ENCODE measurements at places on chromosomes 6 and 20.

- DNase-seq = peak; percentile 16
Observed at GRCh38 chr6:23735151-23735550, 390.9 kb upstream of the NRSN1 start.

GRCh38 chr20:16808796-16809195, 60.6 kb downstream of the OTOR start:
- DNase-seq = no peak

DNA sequence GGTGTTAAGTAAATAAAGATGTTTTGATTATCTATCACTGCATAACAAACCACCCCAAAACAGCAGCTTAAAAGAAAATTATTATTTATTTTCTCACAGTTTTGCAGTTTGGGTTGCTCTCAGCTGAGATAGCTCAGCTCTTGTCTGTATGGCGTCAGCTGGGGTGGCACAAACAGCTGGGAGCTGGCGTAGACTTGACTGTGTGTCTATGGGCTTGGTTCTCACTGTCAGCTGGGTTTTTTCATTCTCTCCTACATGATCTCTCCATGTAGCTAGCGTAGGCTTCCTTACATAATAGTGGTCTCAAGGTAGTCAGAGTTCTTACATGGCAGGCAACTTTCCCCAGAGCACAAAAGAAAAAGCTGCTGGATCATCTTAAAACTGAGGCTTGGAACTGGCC, 6.5 kb upstream of the TMEM74B start:
- DNase-seq = no peak

GRCh38 chr6:137641474-137642077, 147.4 kb upstream of the OLIG3 start:
- no peak for DNase-seq

DNA sequence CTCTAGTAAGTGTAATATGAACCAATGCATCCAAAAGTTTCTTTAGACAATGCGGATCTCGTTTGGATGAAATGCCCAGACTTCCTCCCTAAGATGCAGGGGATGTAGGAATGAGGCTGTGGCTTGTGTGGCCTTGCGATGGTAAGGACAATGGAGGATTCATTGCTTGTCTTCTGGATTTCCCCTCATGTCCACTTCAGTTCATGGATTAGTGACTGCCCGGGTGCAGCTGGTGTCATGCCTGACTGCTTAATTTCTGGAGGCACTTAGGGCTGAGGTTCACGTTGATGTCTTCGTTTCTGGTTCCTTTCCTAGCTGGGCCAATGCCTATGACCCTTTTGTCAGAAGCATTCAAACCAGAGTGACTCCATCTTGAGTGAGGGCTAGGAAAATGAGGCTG, 93.8 kb downstream of the SCP2D1 start:
- no peak for DNase-seq

DNA sequence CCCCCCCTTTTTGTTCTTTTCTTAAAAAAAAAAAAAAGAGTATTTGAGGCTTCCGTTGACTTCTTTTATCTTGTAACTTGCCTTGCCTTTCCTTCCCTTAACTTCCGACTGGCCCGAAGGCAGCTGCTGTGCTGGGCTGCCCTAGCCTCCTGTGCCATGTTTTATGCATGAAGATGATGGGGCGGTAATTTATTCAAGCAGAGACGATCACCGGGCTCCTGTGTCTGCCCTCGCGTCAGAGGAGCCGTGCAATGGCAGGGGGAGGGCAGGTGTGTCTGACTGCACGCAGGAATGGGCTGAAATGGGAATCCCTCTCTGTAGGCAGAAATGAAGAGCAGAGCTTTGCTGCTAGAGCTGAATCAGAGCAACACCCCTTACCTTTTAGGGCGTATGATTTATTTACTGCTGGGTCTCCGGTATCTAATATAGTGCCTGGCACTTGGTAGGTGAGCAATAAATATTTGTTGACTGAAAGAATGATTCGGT, 106.3 kb upstream of the RIPOR2 start:
- no peak for DNase-seq

- no peak for DNase-seq
Observed at GRCh38 chr6:2192976-2193375, 52.4 kb downstream of the GMDS start.

DNA sequence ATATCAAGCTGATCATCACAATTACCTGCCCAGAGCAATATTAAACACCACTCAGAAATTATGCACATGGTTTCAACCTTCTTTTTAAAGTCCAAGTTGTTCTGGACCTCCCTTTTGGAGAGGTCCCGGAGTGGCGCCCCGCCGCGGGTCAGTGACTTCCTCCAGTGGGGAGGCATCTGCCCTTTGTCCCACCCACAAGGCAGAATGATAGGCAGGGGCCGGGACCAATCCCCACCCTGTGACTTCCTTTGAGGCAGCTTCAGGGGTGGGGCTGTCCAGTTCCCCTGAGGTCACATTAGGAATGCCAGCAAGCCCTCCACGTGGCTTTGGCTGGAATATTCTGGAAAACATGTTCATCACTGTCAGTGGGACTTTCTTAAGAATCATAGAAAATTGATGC, 207.0 kb downstream of the ANKRD60 start:
- no peak for DNase-seq

GRCh38 chr20:50415516-50416268, 94.5 kb upstream of the PTPN1 start:
- DNase-seq = peak; percentile 77

- no peak for DNase-seq
Observed at GRCh38 chr6:119791736-119792135, 442.2 kb upstream of the MAN1A1 start.

DNA sequence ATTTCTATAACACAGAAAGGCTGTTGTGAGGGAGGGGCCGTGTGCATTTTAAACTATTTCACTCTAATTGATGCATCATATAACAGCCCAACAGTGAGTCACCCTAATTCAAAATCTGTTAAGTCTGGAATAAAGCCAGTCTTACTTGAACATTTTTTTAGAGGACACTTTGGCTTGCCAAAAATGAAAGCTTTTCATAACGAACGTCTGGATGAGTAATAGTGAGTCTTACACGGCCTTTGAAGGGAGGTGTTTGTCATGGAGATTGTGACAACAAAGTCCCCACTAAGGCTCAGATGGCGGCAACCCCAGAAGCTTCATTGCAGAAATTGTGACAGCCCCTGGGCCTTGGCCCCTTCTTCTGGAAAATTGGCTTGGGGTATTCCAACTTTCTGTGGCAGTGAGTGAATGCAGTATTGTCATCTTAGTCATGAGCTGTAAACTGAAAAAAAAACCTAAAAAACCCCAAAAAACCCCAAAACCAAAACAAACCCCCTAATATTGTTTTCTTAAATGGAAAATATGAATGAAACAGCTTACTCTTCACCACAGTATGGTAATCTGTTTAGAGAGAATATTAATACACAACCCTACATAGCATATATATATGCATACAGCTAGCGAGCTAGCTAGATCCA, 92.6 kb upstream of the CLDN20 start:
- DNase-seq = peak; percentile 11

DNA sequence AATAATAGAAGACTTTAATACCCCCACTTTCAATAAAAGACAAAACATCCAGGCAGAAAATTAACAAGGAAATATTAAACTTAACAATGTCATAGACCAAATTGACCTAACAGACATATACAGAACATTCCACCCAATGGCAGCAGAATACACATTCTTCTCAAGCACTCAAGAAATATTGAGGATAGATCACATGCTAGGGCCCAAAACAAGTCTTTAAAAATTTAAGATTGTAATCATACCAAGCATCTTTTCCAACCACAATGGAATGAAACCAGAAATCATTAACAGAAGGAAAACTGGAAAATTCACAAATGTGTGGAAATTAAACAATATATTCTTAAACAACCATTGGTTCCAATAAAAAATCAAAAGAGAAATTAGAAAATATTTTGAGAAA, 161.0 kb downstream of the COL12A1 start:
- DNase-seq = no peak

GRCh38 chr6:142421285-142422117, 119.7 kb downstream of the ADGRG6 start:
- DNase-seq = no peak

DNA sequence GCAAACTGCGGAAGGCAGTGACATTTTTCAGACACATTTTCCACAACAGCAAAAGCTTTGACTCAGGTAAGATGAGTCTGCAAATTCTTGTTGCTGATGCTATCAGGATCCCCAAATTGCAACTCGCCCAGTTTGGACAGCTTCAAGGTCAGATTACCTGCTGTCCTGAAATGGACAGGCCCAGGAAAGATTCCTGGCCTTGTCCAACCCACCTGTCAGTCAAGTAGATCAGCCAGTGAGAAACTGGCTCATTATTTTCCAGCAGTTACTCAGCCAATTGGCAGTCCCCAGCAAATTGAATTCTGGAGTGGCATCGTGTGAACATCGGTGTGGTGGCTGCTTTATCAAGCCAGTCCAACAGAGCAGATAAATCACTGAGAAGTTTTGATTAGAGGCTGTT, 84.5 kb upstream of the SNAP25 start:
- no peak for DNase-seq

GRCh38 chr6:128870746-128871145, 12.2 kb upstream of the LAMA2 start:
- DNase-seq = no peak

DNA sequence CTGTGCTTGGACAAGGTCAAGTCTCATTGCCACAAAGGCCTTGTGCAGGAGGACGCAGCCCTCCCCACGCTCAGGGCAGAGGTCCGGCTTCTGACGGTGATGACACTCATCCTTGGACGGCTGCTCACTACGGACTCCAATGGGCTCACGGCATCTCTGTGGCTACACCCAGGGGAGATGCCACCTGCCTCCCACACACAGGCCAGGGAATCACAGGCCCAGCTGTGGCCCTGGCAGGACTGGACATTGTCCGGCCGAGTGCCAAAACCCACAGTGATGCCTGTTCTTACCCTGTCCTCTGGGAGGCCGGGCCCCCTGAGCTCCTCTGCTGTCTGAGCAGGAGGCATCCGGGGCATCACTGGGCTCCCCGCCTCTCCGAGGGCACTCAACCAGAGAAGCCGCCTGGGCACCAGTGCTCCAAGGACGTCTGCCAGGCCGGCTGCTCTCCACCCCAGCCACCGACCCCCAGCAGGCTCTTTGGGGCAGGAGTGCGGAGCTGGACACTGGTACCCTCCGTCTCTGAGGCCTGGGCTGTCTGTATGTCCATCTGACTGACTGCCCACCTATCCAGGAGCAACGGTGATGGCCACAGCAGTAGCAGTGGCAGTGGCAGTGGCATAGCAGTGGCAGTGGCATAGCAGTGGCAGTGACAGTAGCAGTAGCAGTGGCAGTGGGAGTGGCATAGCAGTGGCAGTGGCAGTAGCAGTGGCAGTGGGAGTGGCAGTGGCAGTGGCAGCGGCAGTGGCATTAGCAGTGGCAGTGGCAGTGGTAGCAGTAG, 1.9 kb downstream of the RBBP8NL start:
- no peak for DNase-seq

GRCh38 chr6:140385679-140386078, 1011.2 kb upstream of the CITED2 start:
- no peak for DNase-seq

- no peak for DNase-seq
Observed at GRCh38 chr6:8157839-8158238, 55.5 kb upstream of the EEF1E1 start.

DNA sequence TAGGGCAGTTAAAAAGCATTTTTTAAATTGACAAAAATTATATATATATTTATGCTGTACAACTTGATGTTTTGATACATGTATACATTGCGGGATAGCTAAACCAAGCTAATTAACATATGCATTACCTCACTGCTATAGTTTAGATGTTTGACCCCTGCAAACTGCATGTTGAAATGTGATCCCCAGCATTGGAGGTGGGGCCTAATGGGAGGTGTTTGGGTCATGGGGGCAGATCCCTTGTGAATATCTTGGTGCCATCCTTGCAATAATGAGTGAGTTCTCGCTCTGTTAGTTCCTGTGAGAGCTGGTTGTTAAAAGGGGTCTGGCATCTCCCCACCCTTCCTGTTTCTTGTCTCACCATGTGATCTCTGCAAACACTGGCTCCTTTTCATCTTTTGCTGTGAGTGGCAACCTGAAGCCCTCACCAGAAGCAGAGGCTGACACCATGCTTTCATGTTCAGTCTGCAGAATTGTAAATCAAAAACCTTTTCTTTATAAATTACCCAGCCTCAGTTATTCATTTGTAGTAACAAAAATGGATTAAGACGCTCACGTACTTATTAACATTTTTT, 111.8 kb downstream of the MCHR2 start:
- no peak for DNase-seq

DNA sequence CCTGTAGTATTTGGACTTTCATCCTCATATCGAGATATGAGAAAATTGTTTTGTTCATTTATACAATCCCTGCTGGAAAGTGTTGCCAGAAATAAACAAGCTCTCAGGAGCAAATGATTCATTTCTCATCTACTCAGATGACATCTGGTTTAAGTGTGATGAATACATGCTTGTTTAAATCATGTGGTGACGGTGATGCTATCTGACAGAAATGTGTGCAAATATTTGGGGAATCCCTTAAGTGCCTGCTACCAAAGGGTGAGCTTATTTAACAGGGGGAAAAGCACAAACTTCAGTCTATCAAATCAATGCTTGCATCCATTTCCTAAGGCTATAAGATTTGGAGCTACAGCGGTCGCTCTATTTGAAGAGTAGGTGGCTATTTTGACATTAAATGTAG, 368.3 kb upstream of the SASH1 start:
- no peak for DNase-seq

DNA sequence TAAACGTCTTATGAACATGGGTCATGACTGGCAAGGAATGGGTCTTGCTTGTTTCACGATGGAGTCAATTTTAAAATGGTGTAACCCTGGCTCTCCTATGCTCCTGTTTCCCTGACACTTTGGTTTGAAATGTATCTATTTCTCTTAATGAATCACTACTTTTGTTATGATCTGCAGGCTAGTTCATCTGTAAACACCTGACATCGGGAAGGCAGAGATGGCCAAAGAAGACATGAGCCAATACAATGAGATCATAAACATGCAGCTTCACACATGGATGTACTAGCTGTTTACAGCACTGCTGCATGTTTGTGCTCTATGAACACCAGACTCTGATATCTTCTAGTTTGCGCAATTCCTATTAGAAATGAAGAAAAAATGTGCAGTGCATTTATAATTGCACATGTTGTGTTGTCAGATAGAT, 11.0 kb upstream of the RAD21L1 start:
- no peak for DNase-seq

GRCh38 chr20:62381202-62381797, 5.6 kb upstream of the RPS21 start:
- DNase-seq = no peak

GRCh38 chr6:583635-584034, 73.3 kb downstream of the HUS1B start:
- no peak for DNase-seq

GRCh38 chr6:22113026-22113766, 183.6 kb downstream of the PRL start:
- peak; percentile 63 for DNase-seq

DNA sequence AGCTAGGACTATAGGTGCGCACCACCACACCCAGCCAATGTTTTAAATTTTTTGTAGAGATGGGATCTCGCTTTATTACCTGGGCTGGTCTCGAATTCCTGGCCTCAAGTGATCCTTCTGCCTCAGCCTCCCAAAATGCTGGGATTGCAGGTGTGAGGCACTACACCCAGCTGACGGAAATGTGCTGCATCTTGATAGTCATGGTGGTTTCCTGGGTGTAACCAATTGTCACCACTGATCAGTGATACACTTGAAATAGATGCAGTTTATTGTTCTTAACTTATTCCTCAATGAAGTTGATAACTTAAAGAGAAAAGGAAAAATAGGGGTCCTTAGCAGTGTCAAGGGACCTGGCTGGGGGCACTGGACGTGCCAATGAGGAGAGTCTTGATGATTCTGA, 92.4 kb downstream of the PPP1R14C start:
- DNase-seq = no peak

Measured in T1000 (cell line).